Brain (organoid and tissue), 16 donors: ENCODE measurements at places on chromosomes 1 and 21.
A peak's percentile ranks its signal among the peaks of the same experiment; 100 is the strongest.

DNA sequence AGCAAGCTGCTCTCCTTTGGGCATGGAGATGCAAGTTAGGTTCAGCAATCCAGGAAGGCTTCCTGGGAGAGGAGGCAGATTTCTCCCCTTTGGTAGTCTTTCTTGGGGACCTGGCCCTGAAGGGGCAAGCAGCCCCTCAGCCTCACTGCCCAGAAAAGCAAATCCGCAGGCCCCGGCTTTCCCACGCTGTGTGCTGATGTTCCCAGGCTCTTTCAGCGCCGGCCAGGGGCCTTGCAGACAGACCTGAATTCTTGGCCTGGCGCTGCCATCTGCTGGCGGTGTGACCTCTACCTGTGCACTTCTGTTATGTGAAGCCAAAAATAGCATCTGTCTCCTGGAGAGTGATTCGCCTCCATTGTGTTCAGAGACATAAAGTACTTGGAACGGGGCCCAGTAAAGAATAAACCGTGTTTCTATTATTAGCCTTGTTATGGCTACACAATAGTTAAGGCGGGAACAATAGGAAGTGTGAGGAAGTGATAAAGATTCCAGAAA, 64.8 kb downstream of the ALPL start:
- peak; percentile 93 for DNase-seq

GRCh38 chr1:200706111-200706814, 32.4 kb upstream of the CAMSAP2 start:
- DNase-seq: no peak

DNA sequence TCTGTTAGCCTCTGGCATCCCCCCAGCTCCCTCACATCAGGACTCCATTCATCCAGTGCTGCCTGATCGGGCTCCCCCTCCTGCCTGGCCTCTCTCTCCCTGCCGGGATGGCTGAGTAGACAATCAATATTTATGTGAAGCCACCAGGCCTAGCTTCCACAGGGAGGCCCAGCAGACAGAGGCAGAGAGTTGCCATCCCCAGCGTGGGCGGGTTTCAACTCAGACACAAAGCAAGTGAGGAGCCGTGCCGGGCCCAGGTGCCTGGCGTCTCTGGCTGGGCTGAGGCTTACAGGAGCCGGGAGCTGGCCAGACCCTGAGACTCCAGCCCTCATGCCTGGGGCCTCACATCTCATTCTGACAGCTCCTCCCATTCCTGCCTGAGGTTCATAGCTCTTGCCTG, 34.5 kb upstream of the ATP2B4 start:
- peak; percentile 74 for DNase-seq

- DNase-seq: no peak
These were observed 6.7 kb upstream of the VSIG8 start for GRCh38 chr1:159869173-159869572.

GRCh38 chr1:226119169-226119568, 56.7 kb downstream of the H3-3A start:
- DNase-seq: no peak

GRCh38 chr1:169260478-169261151, 107.0 kb downstream of the NME7 start:
- no peak for DNase-seq

DNA sequence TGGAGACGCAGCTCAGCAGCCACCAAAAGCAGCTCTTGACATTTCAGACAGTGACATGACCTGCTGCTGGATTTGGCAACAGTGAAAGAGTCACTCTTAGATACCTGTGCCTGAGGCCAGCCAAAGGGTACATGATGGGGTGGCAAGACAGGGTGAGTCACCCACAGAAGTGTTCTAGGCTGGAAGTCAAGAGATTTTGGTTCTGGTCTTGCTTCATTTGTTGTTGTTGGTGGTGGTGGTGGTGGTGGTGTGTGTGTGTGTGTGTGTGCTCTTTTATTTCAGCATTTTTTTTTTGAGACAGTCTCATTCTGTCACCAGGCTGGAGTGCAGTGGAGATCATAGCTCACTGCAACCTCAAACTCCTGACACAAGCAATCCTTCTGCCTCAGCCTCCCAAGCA, 25.8 kb downstream of the SHISAL2A start:
- no peak for DNase-seq

GRCh38 chr1:204107892-204108291, 35.0 kb downstream of the SOX13 start:
- DNase-seq: no peak

DNA sequence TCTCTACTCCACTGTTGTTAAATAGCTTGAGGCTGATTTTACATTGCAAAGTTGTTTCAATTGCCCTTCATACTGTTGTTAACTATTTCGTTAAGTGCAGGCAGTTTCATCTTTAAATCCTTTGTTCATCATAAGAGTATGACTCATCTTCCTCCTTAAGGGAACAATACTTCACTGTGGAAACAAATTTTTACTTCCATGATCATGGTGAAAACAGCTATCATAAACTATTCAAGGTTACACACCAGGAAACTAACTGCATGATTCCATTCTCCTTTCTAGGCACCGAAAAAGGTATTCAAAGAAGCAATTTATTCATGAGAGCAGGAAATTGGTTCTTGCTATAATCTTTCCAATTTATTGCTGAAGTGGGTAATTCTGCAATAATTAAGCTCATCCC, 593.2 kb downstream of the LRRIQ3 start:
- DNase-seq: no peak

DNA sequence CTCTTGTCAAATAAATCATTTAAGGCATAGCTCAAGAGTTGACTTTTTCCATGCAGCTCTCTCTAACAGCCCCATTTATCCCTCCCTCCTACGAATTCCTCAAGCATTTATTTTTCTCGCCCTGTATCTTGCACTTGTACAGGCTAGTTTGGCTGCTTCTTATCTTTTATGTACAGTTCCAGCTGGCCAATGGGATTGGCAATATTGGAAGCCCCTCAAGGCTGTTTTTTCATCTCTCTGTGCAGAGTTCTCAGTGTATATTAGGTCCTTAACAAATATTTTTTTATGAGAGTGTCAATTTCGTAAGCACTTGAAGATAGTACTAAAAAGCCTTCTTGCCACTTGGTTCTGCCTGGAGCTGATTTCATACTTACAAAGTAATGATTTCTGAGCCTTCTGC, 356.0 kb downstream of the ST6GALNAC3 start:
- no peak for DNase-seq

DNA sequence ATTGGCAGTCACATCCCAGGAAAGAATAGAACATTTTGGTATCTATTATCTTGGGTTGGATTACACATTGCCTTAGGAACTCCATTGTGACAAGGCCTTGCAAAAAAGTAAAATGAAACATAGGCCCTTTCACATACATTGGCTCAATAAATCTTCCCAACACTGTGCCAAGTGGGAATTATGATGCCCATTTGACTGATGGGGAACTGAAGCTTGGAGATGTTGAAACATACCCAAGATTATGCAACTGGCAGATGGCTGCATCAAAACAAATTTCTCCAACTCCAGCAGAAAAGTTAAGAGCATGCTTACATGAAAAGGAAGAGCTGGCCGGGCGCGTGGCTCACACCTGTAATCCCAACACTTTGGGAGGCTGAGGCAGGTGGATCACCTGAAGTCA, 26.9 kb downstream of the PLEKHO1 start:
- no peak for DNase-seq

- peak; percentile 63 for DNase-seq
These were observed 1.1 kb downstream of the LUZP1 start for GRCh38 chr1:23167353-23168078.

DNA sequence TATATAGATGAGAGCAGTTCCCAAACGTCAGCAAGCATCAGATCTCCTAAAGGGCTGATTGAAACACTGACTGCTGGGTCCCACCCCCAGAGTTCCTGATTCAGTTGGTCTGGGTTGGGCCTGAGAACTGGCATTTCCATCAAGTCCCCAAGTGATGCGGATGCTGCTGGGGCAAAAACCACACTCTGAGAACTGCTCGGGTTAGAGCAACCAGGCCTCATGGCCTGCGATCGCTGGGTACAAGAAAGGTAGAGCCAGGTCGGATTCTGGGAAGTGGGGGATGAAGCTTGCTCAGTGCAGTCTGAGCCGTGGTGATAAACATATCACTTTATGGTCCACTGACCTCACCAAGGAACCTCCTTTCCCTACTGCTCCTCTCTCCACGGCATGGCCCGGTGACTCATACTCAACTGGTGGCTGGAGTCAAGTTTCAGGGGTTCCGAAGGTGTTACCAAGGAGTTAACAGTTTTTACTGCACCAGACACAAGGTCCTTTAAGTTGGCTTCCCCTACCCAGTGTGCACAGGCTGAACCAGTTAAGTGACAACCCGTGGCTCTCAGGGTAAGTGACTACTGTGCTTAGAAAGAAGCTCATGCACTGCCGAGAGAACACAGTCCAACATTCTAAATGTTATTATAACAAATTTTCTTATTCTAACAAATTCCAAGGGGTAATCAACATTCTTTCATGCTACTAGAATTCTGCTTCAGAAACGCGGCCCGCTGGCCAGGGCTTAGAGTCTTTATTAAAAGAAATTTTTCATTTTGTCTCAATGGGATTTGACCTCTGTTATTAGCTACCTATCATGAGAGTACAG, 153.5 kb downstream of the TGFBR3 start:
- DNase-seq: no peak

GRCh38 chr1:18649693-18650370, 19.2 kb downstream of the PAX7 start:
- DNase-seq: no peak

- DNase-seq: no peak
These were observed 86.4 kb downstream of the RGL1 start for GRCh38 chr1:183891158-183891856.

- no peak for DNase-seq
These were observed 9.2 kb downstream of the AGPAT3 start for GRCh38 chr21:43874085-43874805.

- no peak for DNase-seq
These were observed 7.9 kb downstream of the CDK18 start for GRCh38 chr1:205512059-205513045.

DNA sequence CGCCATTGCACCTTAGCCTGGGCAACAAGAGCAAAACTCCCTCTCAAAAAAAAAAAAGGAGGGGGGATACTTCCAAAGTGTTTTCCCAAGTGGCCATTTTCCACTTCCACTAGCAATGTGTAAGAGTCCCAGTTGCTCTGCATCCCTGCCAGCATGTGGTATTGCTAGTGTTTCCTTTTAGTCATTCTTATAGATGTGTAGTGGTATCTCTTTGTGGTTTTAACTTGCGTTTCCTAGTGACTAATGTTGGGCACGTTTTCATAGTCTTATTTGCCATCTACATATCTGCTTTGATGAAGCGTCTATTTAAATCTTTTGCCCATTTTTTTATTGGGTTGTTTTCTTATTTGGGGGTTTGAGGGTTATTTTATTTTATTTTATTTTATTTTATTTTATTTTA, 31.1 kb downstream of the INAVA start:
- no peak for DNase-seq

- DNase-seq: no peak
These were observed 60.7 kb upstream of the GOLT1A start for GRCh38 chr1:204274446-204274845.

DNA sequence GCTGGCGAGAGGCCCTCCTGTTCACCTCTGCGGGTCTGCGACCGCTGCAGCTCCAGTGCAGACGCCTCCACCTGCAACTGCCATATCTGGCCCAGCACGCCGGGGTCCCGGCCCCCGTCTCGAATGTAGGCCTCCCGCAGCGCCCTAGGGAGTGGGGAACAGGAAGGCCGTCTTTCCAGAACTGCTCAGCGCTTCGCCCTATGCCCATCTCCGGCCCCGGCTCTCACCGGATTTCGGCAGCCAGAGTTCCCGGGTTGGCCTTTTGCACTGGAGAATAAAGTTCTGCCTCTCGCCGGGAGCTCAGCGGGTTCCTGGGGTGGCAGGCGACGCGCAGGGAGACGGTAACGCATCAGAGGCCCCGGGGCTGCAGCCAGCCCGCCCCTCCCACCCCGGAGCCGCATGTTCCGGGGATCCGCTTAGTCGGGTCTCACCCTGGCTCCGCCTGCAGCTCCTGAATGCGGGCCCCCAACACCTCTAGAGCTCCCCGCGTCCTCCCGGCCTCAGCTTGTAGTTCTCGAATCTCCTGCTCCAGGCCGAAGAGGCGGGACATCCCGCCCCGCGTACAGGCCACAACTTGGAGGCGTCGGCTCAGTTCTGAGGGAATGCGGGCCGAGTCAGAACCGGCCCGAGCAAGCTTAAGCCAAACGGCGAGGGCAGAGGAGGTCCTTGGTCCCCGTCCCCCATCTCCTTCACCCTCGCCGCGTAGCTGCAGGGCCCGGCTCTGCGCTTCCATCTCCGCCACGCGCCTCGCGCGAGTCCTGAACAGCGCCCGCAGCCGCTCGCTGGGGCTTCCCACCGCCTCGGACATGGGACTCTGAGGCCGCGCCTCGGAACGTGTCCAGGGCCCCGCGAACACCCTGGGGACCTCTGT, 1.1 kb downstream of the CCDC17 start:
- no peak for DNase-seq

DNA sequence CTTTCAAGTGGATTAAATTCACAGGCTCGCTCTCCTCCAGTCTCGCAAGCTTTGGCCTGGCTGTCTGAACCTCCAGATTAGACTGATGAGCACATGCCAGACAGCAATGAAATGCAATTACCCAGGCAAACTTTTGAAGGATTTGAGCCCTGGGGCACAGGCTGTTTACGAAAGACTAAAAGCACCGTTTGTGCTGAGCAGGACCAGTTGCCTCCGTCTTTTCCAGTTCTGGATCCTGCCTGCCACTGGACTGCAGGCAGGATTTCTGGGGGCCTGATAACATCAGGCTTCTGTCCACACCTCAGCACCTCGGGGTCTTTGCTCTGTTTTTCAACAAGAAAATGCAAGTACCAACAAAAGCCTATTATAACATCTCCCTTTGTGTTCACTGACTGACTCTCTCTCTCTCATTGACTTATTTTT, 145.7 kb downstream of the CLIC6 start:
- DNase-seq: no peak

GRCh38 chr1:91572044-91572443, 71.4 kb downstream of the CDC7 start:
- no peak for DNase-seq

- DNase-seq: no peak
These were observed 4.2 kb upstream of the LINGO4 start for GRCh38 chr1:151809290-151809984.

- DNase-seq: peak; percentile 44
These were observed 163.9 kb downstream of the ST6GALNAC5 start for GRCh38 chr1:77031106-77031662.

DNA sequence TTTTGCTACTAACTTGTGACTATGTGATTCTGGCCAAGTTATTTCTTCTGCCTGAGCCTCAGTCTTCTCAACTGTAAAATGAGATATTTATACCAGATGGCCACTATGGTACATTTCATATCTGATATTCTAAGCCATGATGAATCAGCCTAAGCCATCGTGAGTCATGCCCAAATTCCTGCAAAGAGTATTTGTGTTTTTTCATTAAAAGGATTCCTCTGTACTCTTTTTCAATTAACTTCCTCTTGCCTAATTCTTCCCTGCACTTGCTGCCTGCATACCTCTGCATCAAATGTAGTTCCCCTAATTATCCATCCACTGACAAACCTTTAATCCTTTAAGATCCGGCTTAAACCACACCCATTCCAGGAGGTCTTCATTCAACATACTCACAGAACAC, 575.1 kb upstream of the BEND5 start:
- DNase-seq: no peak
